ENCODE measurements at places on chromosomes 5 and 9. TPM values are rescaled to one million over a fixed set of nuclear protein-coding genes. Genes with fewer than 3 reads are reported as not detected.

PCDHA1 gene
- not detected for total RNA-seq

CDH6 gene
- total RNA-seq = not detected

CDKN2A gene
- total RNA-seq = 3.5 TPM

ARPC5L gene
- total RNA-seq = 169 TPM

PCDH12 gene
- 0.05 TPM for total RNA-seq

TAF11L5 gene
- total RNA-seq = not detected

AHRR gene
- 1.2 TPM for total RNA-seq

GFI1B gene
- total RNA-seq = 3.3 TPM

PCDHGB1 gene
- not detected for total RNA-seq

FOXD4 gene
- total RNA-seq = not detected

TXNDC8 gene
- total RNA-seq = not detected

DNA sequence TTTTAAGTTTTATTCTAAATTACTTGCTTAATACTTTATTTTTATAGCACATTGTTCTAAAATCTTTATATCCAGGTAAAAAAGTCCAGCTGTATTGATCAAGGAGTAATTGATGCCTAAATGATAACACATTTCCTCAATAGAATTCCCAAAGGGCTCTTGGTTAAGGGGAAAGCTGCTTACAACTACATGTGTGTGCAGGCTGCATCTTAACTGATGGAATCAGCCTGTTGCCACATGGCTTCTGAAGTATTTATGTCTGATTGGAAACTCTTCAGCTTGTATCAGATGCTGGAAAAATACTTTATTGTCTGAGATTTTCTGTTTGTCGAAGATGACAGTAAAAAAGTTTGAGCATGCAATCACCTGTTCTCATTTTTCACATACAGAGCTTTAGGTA lies 182.6 kb downstream of the FBXL7 start:
- no peaks in the 10 kb centered on the region for H3K4me1 ChIP-seq
- no peak overlapping the region for H3K27ac ChIP-seq
- H3K36me3 ChIP-seq = no peaks in the 10 kb centered on the region
- no peaks in the 10 kb centered on the region for H3K27me3 ChIP-seq
- DNase-seq = no peak
- H3K4me3 ChIP-seq = no peak overlapping the region

GRCh38 chr5:169650701-169651331 lies 13.7 kb downstream of the DOCK2 start:
- peaks cover 80% of the 10 kb centered on the region for H3K4me1 ChIP-seq
- DNase-seq = no peak
- H3K36me3 ChIP-seq = peaks cover 9% of the 10 kb centered on the region
- peak overlapping the region; percentile 59 for H3K27ac ChIP-seq
- H3K27me3 ChIP-seq = no peaks in the 10 kb centered on the region

GRCh38 chr5:57303985-57304384 lies 130.1 kb downstream of the GPBP1 start:
- no peak overlapping the region for H3K27ac ChIP-seq
- no peak overlapping the region for H3K4me3 ChIP-seq
- H3K4me1 ChIP-seq = peaks cover 4% of the 10 kb centered on the region
- DNase-seq = no peak

DNA sequence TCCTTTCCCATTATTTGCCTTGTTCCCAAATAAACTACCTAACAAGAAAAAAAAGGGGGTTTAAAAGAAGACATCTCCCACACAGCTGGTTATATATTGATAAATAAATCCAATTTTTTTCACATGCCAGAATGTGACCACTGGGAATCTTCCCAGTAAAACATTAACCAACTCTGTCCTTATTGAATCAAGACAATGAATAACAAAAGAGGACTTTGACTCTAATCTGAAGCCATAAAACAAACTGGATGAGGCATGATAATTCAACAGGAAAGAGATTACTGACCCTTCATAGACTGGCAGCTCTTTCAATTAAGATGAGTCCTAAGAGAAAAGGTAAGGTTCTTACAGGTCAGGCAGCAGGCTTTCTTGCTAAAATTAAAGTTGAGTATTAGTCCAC lies 165.8 kb upstream of the CDH6 start:
- DNase-seq = no peak
- H3K27me3 ChIP-seq = no peaks in the 10 kb centered on the region
- H3K36me3 ChIP-seq = no peaks in the 10 kb centered on the region
- H3K4me1 ChIP-seq = no peaks in the 10 kb centered on the region
- H3K27ac ChIP-seq = no peak overlapping the region

GRCh38 chr5:128228008-128228407 lies 144.4 kb downstream of the SLC12A2 start:
- DNase-seq = no peak
- no peaks in the 10 kb centered on the region for H3K27me3 ChIP-seq
- no peak overlapping the region for H3K4me3 ChIP-seq
- H3K36me3 ChIP-seq = no peaks in the 10 kb centered on the region
- no peak overlapping the region for H3K27ac ChIP-seq
- H3K4me1 ChIP-seq = no peaks in the 10 kb centered on the region

DNA sequence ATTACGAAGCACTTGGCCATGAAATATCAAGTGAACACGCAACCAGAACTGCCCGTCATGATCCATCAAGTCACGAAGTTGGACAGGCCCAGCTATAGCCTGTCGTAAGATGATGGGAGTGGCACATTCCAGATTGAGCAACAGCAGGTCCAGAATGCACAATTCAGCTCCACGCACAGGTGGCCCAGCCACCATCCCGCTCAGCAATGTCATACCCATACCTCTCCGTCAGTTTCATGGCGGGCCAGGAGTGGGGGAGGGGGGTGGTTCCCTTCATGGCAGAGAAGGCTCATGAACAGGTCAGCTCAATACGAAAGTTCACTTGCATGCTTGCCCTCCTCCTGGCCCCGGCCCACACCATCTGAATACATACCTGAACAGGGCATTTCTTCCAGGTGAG lies 34.9 kb downstream of the SMIM23 start:
- H3K4me1 ChIP-seq = no peaks in the 10 kb centered on the region
- no peaks in the 10 kb centered on the region for H3K36me3 ChIP-seq
- H3K4me3 ChIP-seq = no peak overlapping the region
- no peak for DNase-seq
- H3K27ac ChIP-seq = no peak overlapping the region

DNA sequence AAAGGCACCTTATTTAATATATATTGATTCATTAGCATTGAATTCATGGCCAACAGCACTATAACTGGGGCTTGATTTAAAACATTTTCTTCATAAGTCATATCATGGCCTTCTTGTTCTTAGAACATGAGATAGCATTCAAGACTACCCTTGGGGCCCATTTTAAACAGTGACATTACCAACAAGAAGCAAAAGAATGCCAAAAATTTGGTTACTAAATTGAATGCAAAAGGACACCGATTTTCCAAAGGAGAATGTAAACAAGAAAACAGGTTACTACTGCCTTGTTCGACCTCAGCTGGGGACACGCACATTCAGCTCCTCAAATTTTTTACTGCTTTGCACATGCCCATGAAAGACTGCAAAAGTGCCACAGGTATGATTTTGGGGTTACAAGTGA lies 219.4 kb upstream of the TLE4 start:
- H3K36me3 ChIP-seq = no peaks in the 10 kb centered on the region
- H3K27ac ChIP-seq = no peak overlapping the region
- H3K27me3 ChIP-seq = no peaks in the 10 kb centered on the region

DNA sequence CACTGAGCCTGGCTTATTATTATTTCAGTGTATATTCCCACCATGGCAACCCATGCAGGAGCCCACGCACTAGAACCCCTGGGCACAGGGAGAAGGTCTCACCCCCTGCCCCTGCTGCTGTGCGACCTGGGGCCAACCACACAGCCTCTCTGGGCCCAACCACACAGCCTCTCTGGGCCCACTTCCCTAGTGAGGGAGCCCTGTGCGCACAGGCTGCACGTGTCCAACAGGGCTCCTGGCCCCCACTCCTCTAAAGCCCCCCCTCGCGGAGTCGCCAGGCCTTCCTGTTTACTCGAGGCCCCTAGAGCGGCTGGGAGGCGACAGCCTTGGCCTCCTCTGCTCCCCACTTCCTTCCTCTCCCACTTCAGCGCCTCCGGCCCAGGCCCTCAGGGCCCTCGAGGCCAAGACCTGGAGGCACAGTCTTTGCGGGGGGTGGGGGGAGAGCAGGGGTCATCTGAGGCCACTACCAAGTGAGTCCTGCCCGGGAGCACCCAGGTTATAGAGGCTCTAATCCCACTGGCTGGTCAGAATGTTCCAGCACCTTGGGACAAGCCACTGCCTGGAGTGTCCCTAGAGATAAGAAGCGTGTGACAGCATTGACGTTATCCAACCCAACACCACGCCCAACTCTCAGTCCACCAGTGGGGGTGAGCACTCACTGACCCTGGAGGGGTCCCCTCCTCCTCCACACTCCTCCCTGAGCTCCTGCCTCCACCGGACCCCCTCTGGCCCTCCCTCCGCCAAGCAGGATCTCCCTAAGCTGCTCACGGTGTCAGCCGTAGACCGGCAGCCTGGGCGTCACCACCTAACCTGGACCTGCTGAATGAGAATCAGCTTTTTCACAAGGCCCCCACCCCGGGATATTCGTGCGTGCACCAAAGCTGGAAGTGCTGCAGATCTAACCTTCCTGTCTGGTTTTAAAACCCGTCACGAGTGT lies 7.9 kb upstream of the ENG start:
- DNase-seq = peak; percentile 63
- H3K27ac ChIP-seq = peak overlapping the region; percentile 87
- no peaks in the 10 kb centered on the region for H3K36me3 ChIP-seq
- no peak overlapping the region for H3K4me3 ChIP-seq

- H3K4me1 ChIP-seq = no peaks in the 10 kb centered on the region
- H3K27me3 ChIP-seq = no peaks in the 10 kb centered on the region
- H3K36me3 ChIP-seq = no peaks in the 10 kb centered on the region
- no peak overlapping the region for H3K4me3 ChIP-seq
These were observed 392.7 kb downstream of the CDH9 start for GRCh38 chr5:26645659-26646058.

DNA sequence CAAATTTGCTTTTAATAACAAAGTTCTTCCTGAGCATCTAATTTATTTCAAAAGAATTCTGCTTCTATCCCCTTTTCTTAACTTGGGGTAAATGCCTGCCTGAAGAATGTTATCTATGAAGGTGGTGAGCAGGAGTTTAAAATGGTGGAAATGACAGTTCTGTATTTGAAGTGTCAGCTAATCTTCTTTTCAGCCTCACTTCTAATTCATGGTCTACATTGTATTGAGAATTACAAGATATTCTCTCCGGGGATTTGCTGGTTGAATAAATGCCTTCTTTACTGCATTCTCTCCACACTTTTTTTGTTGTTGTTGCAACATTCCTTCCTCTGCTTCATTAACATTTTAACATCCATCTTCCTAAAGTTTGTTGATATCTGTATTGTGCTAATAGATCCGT lies 143.1 kb upstream of the GRIN3A start:
- DNase-seq = no peak
- no peak overlapping the region for H3K27ac ChIP-seq
- no peaks in the 10 kb centered on the region for H3K27me3 ChIP-seq
- no peaks in the 10 kb centered on the region for H3K4me1 ChIP-seq

DNA sequence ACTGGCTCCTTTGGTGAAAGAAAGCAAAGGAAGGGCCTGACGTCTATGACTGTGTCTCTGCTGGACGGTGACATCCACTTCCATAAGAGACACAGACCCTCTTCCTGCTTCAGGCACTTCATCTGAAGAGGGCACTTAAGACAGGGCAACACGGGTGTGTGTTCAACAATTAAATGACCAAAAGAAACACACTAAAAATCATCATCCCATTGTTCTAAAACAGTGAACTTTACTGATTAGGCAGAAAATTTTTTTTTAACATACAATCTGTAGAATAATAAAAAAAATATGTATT lies 58.5 kb downstream of the GOLM1 start:
- DNase-seq = no peak
- H3K36me3 ChIP-seq = no peaks in the 10 kb centered on the region
- no peak overlapping the region for H3K27ac ChIP-seq
- H3K4me3 ChIP-seq = no peak overlapping the region
- H3K4me1 ChIP-seq = no peaks in the 10 kb centered on the region

DNA sequence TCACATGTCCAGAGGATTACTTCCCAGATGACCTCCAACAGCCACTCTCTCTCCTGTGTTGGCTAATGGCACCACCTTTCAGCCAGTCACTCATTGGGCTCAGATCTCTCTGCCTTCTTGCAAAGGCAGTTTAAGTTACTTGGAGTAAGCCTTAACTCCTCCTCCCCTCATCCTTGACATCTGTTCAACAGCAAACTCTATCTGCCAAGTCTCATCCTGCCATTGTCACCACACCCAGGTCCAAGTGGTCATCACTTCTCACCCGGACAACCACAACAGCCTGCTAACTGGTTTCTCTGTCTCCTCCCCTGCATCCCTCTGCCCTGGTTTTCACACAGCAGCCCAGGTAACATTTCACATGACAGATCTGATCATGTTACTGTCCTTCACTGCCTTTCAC lies 58.5 kb downstream of the DCP2 start:
- H3K27me3 ChIP-seq = no peaks in the 10 kb centered on the region
- no peak for DNase-seq
- no peak overlapping the region for H3K4me3 ChIP-seq
- H3K4me1 ChIP-seq = peaks cover 26% of the 10 kb centered on the region
- H3K36me3 ChIP-seq = no peaks in the 10 kb centered on the region
- no peak overlapping the region for H3K27ac ChIP-seq

- no peaks in the 10 kb centered on the region for H3K36me3 ChIP-seq
- H3K4me3 ChIP-seq = no peak overlapping the region
- no peaks in the 10 kb centered on the region for H3K4me1 ChIP-seq
- no peaks in the 10 kb centered on the region for H3K27me3 ChIP-seq
- H3K27ac ChIP-seq = no peak overlapping the region
These were observed 144.4 kb upstream of the IFNE start for GRCh38 chr9:21626493-21626892.

- H3K27me3 ChIP-seq = no peaks in the 10 kb centered on the region
- DNase-seq = peak; percentile 33
- H3K27ac ChIP-seq = no peak overlapping the region
- H3K36me3 ChIP-seq = no peaks in the 10 kb centered on the region
These were observed 185.9 kb downstream of the ERCC6L2 start for GRCh38 chr9:96061293-96061987.

DNA sequence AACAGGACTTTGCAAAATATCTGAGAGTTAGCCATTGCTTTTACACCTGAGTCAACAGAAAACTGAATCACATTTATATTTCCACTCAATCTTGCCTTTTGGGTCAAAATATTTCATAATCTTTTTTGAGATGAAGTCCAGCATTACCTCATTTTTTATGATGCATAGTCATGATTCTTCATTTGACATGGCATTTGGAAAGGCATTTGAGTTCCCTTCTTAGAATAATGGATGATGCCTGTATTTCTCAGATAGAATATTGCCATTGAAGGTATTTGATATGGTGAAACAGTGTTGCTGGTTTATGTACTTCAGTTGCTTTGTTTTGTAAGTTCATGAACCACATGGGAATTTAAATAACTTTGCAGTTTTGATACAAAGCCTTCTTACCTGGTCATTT lies 180.4 kb downstream of the PRR16 start:
- no peak overlapping the region for H3K4me3 ChIP-seq
- H3K27me3 ChIP-seq = no peaks in the 10 kb centered on the region
- no peak overlapping the region for H3K27ac ChIP-seq
- no peaks in the 10 kb centered on the region for H3K36me3 ChIP-seq

- H3K27me3 ChIP-seq = no peaks in the 10 kb centered on the region
- no peak overlapping the region for H3K27ac ChIP-seq
- H3K4me1 ChIP-seq = peaks cover 90% of the 10 kb centered on the region
- no peak overlapping the region for H3K4me3 ChIP-seq
- H3K36me3 ChIP-seq = peaks cover 74% of the 10 kb centered on the region
- DNase-seq = no peak
These were observed 65.3 kb downstream of the RGS3 start for GRCh38 chr9:113528811-113529210.
